ENCODE measurements at places on chromosomes 11 and 22. TPM values are rescaled to one million over a fixed set of nuclear protein-coding genes. Genes with fewer than 3 reads are reported as not detected.

FADS3 gene
- total RNA-seq = 48.8 TPM

BLID gene
- total RNA-seq = 0.86 TPM

RIMBP3C gene
- total RNA-seq = not detected

IGLL1 gene
- total RNA-seq = not detected

SLC43A3 gene
- total RNA-seq = 10.2 TPM

TUBA8 gene
- total RNA-seq = 1.7 TPM

CSNK2A3 gene
- 1.8 TPM for total RNA-seq

FAM111B gene
- total RNA-seq = 14.4 TPM

USP28 gene
- 10.4 TPM for total RNA-seq

TUB gene
- 42.2 TPM for total RNA-seq

Measured in motor neuron (in vitro differentiated cells).